Left renal cortex interstitium (tissue), 4 donors: ENCODE measurements at places on chromosomes 16 and 17. TPM values are rescaled to one million over a fixed set of nuclear protein-coding genes. Genes with fewer than 3 reads are reported as not detected.

The GDPD3 gene
- polyA plus RNA-seq, result 17.5 TPM

The ADORA2B gene
- polyA plus RNA-seq, result 7.5 TPM

The EVPL gene
- polyA plus RNA-seq, result 26.1 TPM

The C17orf113 gene
- 3.6 TPM for polyA plus RNA-seq

- DNase-seq, result no peak
These were observed 88.5 kb downstream of the SMG6 start for GRCh38 chr17:2214929-2215615.

- DNase-seq, result peak; percentile 77
These were observed 124.5 kb upstream of the ZFHX3 start for GRCh38 chr16:73172241-73172972.

GRCh38 chr16:78007121-78007520 lies 15.2 kb upstream of the CLEC3A start:
- DNase-seq, result no peak

DNA sequence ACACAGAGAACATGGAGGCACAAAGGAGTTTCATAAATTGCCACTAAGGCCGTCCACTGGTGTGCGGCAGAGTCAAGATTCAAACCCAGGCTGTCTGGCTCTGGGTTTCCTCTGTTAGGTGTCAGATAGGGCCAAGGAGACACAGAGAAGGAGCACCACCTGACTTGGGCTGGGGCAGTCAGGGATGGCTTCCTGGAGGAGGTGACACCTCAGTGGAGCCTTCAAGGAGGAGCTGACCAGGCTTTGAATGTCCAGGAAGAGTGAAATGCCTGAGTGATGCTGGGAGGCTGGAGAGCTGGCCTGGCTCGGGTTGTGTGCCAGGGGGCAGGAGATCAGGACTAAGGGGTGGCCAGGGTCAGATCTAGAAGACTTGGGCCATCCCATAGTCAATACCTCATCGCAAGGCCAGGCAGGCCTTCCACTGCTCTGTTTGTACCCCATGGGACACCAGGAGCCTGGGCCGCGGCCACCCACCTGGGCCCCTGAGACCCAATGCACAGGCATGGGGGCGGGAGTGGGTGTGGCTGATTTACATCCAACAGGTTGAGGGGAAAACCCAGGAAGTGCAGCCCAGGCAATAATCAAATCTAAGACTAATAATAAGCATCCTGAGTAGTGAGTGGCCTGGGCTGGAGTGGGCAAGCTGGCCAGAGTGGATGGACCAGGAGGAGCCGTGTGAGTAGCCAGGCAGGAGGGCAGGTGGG lies 73.7 kb downstream of the USP22 start:
- no peak for DNase-seq

DNA sequence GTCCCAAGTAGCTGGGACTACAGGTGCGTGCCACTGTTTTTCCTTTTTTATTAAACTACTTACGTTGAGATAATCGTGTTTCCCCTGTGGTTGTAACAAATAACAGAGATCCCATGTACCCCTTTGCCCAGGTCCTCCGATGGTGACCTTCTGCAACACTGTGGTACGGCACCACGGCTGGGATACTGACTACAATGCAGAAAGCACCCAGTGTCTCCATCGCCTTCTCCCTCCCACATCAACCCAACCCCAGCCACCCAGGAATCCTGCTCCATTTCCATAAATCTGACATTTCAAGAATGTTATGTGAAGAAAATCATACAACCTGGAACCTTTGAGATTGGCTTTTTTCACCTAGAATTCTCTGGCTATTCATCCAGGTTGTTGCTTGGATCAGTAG lies 22.1 kb downstream of the MPRIP start:
- DNase-seq, result no peak

- DNase-seq, result no peak
These were observed 31.0 kb upstream of the RCVRN start for GRCh38 chr17:9936095-9936494.

GRCh38 chr17:28166478-28166877 lies 124.0 kb downstream of the NLK start:
- no peak for DNase-seq

- DNase-seq, result peak; percentile 82
These were observed 16.2 kb upstream of the NAGLU start for GRCh38 chr17:42519546-42520491.

DNA sequence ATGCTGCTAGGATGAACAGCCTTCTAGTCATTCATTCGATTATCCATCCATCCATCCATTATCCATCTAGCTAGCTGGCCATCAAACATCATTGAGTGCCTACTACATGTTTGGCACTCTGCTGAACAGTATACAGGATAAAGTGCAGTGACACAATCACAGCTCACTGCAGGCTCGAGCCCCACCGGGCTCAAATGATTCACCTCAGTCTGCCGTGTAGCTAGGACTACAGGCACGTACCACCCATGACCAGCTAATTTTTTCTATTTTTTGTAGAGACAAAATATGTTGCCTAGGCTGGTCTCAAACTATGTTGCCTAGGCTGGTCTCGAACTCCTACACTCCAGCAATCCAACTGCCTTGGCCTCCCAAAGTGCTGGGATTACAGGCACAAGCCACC lies 50.0 kb downstream of the SSH2 start:
- no peak for DNase-seq

- DNase-seq, result no peak
These were observed 160.5 kb upstream of the NOL11 start for GRCh38 chr17:67557052-67557845.

DNA sequence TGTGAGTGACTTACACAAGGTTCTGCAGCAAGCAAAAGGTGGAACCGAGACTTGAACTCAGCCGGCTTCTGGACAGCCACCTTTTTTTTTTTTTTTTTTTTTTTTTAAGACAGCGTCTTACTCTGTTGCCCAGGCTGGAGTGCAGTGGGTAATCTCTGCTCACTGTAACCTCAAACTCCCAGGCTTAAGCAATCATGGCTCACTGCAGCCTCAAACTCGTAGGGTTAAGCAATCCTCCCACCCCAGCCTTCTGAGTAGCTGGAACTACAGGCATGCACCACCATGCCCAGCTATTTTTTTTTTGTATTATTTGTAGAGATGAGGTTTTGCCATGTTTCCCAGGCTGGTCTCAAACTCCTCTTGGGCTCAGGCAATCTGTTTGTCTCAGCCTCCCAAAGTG lies 55.2 kb upstream of the GOT2 start:
- DNase-seq, result no peak

- no peak for DNase-seq
These were observed 2.6 kb downstream of the APRT start for GRCh38 chr16:88809068-88809675.

GRCh38 chr16:23969468-23970297 lies 133.9 kb downstream of the PRKCB start:
- no peak for DNase-seq

DNA sequence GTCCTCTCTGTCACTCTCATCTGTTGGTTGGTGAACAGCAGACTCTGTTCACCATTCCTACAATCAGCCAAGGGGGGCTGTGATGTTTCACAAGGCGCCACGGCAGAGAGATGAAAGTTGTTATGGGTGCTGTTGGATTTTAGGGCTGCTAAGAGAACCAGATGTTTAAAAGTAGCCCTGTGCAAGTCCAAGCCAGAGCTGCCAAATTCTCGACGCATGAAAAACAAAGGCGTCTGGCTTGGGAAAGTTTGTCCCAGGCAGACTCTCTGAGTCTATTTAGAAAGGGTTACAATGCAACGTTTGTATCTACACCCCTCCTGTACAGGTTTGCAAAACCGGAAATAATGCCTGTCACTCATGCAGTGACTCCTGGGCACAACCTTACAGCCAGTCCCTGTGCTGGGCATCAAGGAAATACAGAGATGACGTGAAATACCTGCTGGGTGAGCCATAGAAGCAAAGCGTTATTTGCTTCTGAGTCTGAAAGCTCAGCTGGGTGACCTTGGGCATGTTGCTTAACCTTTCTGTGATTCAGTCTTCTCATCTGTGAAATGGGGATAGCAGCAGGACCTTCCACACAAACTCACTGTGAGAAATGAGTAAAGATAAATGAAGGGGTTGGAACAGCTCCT lies 74.8 kb downstream of the XYLT1 start:
- no peak for DNase-seq

DNA sequence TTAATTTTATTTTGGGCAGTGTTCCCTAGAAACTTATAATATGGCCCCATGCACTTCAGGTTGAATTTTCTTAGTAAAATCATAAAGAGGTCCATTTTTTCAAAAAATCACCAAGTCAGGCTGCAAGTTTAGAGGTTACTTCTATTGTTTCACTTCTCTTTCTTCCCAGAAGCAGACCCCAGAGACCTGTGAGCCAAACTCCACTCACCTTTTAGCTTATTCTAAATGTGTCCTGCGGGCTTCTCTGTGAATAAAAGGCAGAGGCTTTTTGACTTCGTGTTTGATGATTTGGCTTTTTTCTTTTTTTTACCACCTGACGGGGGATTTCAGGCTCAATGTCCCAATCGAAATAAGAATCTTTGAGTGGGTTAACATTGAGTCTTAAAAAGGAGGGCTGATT lies 7.4 kb downstream of the PRKCB start:
- DNase-seq, result no peak

GRCh38 chr16:27903046-27903655 lies 160.4 kb downstream of the GSG1L start:
- DNase-seq, result no peak
